ENCODE measurements at places on chromosomes 11 and 22.

GRCh38 chr22:32905400-32905799 lies 103.9 kb downstream of the TIMP3 start:
- no peak for DNase-seq

- DNase-seq: no peak
These were observed 26.0 kb upstream of the API5 start for GRCh38 chr11:43285826-43286225.

DNA sequence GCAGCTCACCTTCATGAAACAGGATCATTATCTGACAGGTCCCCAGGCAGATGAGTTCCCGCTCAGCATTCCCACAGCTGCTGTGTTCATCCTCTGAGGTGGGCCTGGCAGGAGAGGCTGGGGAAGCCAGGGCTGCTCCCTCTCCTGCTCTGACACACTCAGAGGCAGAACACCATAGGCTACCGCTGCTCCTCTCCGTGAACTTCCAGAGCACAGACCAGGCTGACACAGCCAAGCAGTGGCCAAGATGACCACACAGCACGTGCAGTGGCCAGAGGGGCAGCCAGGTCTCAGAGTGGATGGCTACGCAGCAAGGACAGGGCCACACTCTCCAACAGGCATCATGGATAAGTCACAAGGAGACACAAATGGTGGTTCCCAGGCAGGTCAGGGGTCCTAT lies 8.5 kb downstream of the PRODH start:
- no peak for DNase-seq

DNA sequence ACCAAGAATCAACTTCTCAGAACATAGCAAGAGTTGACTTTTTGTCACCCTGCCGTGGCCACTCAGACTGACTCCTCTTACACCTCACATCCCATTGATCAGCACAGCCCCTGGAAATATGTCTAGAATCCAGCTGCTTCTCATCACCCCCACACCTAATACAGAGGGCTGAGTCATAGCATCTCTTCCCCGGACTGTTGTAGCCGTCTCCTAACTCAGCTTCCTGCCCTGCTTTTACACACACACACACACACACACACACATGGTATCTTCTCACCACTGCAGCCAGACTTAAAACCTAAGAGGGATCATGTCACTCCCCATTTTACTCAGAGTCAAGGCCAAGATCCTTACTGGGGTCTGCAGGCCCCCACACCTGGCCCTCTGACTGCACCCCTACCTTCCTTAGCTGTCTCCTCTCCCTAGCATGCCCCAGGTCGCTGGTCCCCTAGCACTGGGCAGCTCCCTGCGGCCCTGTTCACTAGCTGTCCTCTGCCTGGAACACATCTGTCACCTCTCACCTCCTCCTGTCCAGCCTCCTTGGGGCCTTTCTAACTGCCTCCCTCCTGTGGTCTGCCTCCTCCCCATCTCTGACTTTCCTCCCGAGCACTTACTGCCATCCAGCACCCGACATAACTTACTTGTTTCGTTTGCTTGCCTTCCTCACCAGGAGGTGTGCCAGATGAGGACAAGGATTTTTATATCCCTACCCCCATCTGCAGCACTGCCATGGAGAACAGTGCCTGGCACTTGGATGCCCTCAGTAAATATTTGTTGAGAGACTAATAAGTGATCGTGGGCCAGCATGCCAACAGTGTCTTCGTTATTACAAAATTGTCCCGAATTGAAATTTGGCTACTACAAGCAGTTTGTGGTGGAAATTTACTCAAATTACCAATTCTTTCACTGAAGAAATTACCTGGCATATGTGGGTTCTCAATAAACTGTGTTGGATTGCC lies 61.9 kb downstream of the BMAL1 start:
- no peak for DNase-seq

DNA sequence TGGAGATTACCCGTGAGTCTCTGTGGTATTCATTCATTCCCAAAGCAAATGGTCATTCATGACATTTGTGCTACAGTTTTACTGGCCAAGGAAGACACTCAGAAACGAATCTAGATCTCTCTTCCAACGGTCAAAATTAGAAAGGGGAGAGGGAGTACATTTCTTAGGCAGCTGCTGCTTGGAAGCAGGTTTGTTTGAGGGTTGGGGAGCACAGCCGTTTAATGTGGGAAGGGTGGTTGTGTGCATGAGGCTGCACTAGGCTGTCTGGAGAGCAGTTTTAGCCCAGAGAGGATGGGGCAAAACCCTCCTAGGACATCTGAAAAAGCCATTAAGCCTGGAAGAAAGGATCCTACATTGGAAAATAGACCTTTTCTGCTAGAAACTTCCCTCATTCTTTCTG lies 29.7 kb upstream of the TIMP3 start:
- no peak for DNase-seq

Measured in activated CD8-positive, alpha-beta memory T cell treated with anti-CD3 and anti-CD28 coated beads for 48 hours (primary cell).